ENCODE measurements at places on chromosomes 2 and 18.

- no peak for DNase-seq
Observed at GRCh38 chr18:22985250-22985649, 52.1 kb downstream of the RBBP8 start.

DNA sequence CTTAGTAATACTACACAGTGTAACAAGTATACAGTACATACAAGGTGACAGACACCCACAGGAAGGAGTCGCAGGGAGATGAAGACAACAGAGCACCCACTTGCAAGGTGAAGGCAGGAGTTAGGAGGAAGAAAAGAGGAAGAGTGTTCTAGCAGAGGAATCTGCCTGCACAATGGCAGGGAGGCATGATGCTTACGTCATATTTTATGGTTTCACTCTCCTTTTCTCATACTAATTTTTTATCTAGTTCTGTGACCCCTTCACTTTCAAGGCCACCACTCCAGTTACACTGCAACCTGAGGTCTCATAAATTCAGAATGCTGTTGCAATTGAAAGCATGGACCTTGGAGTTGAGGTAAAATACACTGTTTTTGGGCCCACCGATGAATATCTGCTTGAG is 331.7 kb downstream of the MEIS1 start:
- DNase-seq: no peak

- no peak for DNase-seq
Observed at GRCh38 chr2:10775021-10775780, 37.4 kb downstream of the PDIA6 start.

DNA sequence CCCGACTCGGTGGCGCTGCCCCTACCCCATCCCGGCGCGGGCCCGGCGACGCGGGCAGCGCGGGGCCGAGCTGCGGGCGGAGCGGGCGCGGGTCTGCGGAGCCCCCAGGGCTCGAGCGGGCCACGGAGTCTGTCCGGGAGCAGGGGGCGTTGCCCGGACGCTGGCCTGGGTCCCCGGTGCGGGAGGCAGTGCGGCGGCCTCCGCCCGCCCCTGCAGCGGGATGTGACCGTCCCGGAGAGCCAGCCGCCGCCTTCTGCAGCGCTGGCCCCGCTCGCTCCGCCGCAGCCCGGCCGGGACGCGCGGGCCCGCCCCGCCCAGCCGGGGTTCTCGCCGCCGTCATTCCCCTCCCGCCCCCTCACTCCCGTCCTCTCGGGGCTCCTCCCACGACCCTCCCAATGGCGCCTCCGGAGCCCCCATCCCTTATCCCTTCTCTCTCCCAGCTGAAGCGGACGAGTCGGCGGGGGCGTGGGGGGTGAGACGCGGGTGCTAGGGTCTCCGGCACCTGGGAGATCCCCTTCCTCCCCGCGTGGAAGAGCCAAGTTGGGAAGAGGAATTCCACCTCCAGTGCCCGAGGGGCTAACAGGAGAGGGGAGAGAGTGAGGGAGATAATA is at the start of gene FNDC4:
TSS of gene FNDC4 (minus strand) at position 257 of the 611 bp plus-strand sequence. CDS start 521 bp downstream, outside the sequence.
- no peak for DNase-seq

DNA sequence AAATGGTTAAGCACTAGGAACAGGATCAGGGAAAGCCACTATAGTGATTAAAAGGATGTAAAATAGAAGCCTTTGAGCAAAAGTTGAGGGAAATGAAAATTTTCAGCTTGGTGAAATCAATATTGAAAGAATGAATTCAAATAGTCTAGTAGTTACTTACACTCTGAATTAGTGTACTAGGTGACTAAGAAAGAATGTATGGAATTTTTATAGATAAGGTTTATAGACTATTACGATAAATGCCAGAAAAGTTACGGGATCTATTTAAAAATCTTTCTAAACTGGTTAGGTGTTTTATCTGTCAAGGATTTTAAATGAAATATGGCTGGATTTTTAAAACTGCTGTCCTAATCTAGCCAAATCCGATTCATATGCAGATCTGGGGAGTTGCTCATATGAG is 208.6 kb downstream of the MYO3B start:
- DNase-seq: no peak

- DNase-seq: no peak
Observed at GRCh38 chr2:69036926-69037325, 23.9 kb downstream of the ANTXR1 start.

- no peak for DNase-seq
Observed at GRCh38 chr18:39053571-39053970, 1488.0 kb upstream of the CELF4 start.

DNA sequence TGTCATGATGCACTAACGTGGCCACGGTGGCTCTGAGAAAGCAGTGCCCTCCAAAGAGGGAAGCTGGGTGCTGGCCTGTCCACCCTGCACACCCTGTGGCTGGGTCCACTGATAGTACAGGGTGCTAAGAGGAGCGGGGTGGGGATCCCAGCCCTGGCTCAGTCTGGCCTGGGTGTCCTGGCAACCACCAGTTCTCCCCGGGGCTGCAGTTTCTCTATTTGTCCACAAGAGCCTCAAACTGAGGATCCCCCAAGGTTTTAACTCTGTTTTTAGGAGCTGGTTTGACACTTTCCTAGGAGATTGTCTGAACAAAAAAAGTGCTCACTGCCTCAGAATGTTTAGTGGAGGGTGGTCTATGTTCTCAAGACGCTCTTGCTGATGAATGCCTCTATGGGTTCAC is 29.0 kb downstream of the EDAR start:
- DNase-seq: no peak

DNA sequence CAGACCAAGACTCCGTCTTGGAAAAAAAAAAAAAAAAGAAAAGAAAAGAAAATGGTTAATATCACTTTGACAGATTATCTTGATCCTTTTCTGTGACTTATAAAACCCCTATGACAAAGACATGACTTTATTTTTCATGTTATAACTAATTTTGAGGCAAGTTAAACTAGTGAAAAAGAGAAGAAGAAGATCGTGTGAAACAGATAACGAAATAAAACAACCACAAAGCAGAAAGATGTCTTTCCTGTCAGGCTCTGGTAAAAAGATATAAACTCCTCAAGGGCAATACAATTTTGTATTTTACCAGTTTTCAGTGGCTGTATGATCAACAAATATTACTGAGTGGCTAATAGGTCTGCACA is 13.4 kb upstream of the RBMS1 start:
- DNase-seq: no peak

GRCh38 chr2:74502720-74503505 is 3.5 kb upstream of the LBX2 start:
- no peak for DNase-seq

DNA sequence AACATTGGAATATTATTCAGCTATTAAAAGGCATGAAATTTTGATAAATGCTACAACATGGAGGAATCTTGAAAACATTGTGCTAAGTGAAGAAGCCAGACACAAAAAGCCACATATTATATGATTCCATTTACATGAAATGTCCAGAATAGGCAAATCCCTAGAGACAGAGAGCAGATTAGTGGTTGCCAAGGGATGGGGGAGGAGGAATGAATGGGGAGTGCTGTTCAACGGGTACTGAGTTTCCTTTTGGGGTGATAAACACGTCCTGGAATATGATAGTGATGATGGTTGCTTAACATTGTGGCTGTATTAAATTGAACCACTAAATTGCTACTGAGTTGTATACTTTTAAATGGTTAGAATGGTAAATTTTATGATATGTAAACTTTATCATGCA is 8.9 kb upstream of the TWSG1 start:
- DNase-seq: no peak

DNA sequence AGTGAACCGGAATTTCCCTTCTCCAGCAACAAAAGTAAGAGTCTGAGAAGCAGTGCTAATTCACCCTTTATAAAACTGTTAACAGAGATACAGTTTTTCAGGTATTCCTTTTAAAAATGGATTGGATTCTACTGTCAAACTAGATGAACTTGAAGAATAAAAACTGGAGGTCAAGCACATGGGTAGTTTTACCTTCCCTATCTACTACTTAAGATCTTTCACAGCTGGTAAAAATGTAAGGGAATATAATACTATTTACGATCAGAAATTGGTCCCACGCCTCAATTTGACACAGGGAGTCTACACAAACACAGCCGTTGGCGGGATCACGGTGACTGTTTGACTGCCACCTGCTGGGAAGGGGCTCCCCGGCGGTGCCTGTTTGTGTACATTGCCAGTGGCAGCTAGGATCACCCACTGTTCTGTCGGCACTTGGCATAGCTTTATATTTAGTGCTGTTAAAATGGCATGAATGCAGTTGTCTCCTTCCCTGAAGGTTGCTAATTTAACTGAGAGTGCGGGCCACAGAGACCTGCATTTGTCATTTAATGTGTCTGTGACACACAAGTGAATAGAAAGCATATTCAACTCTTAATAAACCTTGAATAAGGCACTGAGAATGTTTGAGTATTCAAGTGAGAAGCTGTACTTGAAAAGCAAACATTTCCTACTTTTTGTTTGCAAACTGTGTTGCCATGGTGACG is 59.5 kb downstream of the ABCG8 start:
- DNase-seq: no peak

DNA sequence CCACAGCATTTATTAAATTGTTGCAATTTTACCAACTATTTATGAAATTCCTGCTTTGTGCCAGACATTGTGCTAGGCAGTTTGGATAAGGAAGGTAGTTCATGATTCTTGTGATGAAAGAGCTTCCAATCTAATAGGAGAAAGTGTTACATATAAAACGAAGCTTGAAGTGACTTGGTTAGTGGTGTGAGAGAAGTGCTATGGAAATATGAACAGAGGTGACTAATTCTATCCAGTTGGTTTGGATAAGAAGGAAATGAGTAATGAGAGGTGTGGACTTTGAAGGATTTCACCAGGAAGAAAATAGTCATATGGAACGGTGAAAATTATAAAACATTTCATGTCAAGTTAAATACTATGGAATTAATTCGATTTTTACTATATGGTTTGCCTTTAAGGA is 48.6 kb downstream of the EML6 start:
- no peak for DNase-seq

- DNase-seq: peak; percentile 22
Observed at GRCh38 chr2:1546023-1546591, 132.8 kb downstream of the TPO start.

DNA sequence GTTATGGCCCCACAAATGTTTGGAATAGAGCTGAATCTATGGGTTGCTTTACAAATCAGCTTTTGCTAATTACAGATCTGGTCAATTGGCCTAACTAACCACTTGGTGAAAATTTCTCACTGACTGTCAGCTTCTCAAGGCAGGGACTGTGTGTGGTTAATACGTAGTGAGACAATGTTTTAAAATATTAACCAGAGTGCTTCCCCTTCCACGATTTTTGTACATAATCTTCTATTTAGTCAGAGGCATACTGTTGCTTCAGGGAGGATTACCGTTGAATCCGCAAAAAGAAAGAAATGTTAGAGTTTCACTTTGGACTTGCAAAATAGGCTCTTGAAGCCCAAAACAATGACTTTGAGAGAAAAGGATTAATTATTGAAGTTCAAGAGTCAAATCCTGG is 14.9 kb upstream of the KCNS3 start:
- no peak for DNase-seq

DNA sequence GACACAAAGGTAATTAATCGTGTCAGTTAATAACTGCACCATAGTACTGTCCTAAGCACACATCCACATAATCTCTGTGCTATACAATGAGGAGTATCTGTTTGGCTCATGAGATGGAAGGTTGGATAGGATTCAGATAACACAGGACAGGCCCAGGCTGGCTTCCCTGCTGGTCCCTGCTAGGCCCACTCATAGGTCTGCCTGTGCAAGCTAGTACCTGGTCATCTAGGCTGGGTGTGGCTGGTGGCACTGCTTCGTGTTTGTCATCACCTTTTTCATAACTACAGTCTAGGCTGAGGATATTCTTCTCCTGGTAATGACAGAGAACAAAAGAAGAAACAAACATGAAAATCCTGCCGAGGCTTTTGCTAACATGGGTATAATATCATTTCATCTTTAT is 392.8 kb downstream of the TRIB2 start:
- DNase-seq: no peak

- DNase-seq: no peak
Observed at GRCh38 chr2:108182489-108182888, 57.3 kb upstream of the SULT1C3 start.

GRCh38 chr2:133676392-133677130 is 108.3 kb upstream of the NCKAP5 start:
- DNase-seq: no peak

DNA sequence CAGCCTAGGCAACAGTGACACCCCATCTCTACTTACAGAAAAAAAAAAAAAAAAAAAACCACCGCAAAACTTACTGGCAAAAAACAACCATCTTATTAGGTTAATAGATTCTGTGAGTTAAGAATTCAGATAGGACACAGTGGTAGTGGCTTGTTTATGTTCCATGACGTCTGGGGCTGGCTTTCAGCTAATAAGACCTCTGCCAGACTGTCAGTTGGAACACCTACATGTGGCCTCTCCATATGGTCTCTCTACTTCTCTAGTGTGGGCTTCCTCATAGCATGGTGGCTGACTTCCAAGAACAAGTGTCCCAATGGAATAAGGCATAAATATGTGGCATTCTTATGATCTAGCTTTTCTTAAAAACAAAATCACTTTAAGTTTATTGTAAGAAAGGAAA is 94.0 kb upstream of the OTX1 start:
- no peak for DNase-seq

DNA sequence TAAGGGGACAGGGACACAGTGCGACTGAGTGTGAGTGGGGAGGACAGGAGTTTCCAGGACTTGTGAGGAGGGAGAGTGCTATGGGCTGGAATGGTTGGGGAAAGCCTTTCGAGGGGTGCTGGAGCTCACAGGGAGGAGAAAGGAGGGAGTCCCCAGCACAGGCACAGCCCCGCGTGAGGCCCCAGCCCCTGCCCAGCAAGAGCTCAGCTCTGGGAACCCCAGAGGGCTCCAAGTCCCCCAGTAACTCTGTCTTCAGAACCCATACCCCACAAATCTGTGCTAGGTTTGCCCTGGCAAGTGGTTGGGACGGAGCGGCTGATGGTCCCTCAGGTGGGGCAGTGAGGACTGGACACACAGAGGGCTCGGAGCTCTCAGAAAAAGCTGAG is 75.4 kb downstream of the SFXN5 start:
- no peak for DNase-seq

GRCh38 chr18:59357928-59358327 is 1.1 kb downstream of the LMAN1 start:
- no peak for DNase-seq

- DNase-seq: no peak
Observed at GRCh38 chr2:104741860-104742259, 112.1 kb upstream of the POU3F3 start.

DNA sequence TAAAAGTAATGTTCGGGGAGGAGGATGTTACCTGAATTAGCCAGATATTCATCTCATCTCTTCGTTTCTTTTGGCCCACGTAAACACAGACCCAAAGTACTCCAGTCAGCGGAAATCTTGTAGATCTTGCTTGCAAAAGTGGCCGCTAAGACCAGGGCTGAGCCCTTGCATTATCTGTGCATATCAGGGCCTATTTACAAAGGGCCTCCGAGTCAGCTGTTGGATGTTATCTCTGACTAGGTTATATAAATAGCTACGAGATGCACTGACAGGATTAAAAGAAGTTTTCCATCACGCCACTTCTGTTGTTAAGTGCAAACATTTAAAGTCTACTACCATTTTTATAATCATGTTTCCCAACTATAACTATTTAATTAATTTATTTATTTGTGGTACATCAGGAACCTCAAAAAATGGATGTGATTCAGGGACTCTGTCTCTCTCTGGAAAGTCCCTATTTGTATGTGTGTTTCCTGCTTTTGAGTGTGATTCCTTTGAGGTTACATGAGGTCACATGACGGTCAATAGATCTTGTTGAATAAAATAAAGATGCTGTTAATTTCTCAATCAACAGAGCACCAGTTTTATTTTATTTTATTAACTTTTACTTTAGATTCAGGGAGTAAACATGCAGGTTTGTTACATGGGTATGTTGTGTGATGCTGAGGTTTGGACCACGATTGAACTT is 46.8 kb upstream of the MBOAT2 start:
- DNase-seq: no peak

- no peak for DNase-seq
Observed at GRCh38 chr2:144067506-144067905, 452.4 kb downstream of the ZEB2 start.

GRCh38 chr2:74385396-74385795 is 5.3 kb upstream of the DCTN1 start:
- DNase-seq: no peak
